ENCODE measurements at places on chromosomes 3 and 15.

- DNase-seq, result peak; percentile 75
Measured at GRCh38 chr15:31360843-31361763, 34.5 kb downstream of the KLF13 start.

- DNase-seq, result no peak
Measured at GRCh38 chr15:65902373-65902772, 33.1 kb downstream of the RAB11A start.

- no peak for DNase-seq
Measured at GRCh38 chr3:13016083-13016720, 57.0 kb downstream of the IQSEC1 start.

- no peak for DNase-seq
Measured at GRCh38 chr3:127104586-127104985, 88.3 kb upstream of the PRR23E start.

GRCh38 chr3:157493627-157494550 lies 9.3 kb downstream of the VEPH1 start:
- DNase-seq, result peak; percentile 48

- no peak for DNase-seq
Measured at GRCh38 chr3:134965865-134966481, 170.9 kb downstream of the EPHB1 start.

DNA sequence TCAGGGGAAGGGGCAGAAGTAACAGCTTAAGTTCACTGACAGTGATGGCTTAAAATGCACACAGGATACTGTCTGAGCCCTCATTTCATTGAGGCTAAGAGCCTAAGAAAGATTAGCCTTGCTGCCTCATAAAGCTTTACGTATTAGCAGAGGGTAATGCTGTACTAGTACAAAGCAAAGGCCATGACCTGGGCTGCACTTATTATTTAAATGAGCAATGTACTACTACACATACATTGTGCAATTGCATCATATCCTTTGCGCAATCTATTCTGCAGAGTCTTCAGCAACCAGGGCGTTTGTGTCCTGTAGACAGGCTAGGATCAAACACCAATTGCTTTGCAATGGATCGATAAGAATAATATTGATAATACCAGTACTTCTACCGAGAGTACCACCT lies 221.8 kb downstream of the TPRG1 start:
- no peak for DNase-seq

DNA sequence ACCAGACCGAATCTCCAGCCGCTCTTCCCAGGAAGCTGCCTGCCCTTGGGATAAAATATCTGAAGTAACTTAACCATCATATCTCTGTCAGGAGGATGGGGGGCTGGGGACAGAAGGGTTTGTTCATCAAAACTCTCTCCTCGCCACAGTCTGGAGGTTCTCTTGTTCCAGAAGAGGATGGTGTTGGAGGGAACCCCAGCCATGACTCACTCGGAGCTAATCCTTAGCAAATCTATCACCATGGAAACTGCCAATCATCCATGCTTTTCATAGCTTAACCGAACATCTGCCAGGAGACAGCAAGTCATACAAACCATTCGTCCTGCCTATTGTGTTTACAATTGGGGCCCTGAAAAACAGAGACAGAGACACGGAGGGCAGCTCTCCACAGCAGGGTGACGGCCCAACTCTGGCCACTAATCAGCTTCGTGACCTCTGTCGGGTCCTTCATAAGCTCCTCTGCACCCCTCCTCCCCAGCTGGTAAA lies 73.8 kb upstream of the HEG1 start:
- peak; percentile 86 for DNase-seq

- DNase-seq, result no peak
Measured at GRCh38 chr15:50484781-50485180, 60.6 kb downstream of the USP8 start.

- DNase-seq, result no peak
Measured at GRCh38 chr15:29097168-29097567, 172.5 kb downstream of the NSMCE3 start.

GRCh38 chr3:46871222-46871621 lies 6.3 kb upstream of the PTH1R start:
- no peak for DNase-seq

- no peak for DNase-seq
Measured at GRCh38 chr15:45573961-45574629, 13.1 kb upstream of the BLOC1S6 start.

DNA sequence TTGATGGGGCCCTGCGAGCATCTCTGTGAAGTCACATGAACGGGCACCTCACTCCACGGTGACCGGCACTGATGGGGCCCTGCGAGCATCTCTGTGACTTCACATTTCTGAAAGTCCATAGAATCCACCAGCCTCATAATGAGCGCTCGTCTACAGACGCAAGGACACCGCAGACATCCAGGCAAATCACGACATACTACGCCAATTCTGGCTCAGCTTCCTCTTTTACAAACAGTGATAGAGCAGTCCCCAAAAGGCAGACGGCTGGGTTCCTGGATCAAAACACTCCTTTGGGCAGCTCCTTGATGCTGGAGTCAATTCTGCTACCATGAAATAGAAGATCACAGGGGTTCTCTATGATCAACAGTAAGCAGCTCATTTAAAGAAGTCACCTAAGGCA lies 125.4 kb downstream of the XXYLT1 start:
- no peak for DNase-seq

- no peak for DNase-seq
Measured at GRCh38 chr15:27826411-27826810, 272.7 kb downstream of the OCA2 start.

DNA sequence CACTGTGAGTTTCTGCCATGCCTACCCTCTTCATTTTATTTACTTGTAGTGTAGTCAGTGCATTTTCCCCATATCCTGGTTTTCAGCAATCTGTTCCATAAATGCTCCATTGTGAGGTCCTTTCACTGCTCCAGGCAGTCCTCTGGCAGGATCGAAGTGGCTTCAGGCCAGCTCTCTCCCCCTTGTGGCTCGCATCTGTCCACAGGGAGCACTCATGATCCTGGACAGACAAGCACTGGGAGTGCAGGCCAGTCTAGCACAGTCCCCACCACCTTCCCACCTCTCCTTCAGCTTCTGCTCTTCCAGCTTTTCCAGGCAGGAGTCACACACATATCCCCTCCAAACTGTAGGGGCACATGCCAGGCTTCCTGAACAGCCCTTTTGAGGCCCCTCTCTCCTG lies 173.6 kb downstream of the PPM1L start:
- DNase-seq, result no peak

DNA sequence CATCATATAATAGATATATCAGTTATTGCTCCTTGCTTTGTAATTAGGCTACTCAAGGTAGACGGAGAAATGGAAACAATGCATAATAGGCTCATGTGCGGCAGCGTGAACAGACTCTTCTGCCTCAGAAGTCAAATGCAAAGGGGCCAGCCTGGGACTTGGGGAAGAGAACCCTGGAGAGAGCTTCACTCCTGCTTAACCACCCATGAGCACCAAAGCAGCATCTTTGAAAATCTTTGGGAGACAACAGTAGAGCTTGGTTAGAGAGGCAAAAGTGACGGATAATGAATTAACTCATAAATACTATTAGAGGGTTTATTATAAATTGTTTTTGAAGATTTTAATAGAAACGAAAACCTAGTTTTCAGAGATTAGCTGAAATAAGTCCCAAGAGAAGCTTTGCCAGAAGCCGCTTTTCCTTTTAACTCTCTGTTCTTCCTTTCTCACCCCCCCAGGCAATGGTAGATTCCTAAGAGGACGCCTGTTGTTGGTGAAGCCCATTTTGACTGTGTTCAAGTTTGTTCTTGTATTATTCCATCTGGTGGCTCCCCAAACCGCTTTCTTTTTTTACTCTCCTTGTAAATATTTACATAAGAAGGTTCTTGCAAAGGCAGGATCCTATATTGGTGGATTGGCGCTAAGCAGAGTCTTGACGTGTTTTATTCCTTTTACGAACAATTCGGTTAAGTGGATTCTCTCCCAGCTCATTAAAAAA lies 196.0 kb upstream of the TPRG1 start:
- DNase-seq, result peak; percentile 88

GRCh38 chr3:171348121-171348520 lies 112.1 kb downstream of the TNIK start:
- no peak for DNase-seq

DNA sequence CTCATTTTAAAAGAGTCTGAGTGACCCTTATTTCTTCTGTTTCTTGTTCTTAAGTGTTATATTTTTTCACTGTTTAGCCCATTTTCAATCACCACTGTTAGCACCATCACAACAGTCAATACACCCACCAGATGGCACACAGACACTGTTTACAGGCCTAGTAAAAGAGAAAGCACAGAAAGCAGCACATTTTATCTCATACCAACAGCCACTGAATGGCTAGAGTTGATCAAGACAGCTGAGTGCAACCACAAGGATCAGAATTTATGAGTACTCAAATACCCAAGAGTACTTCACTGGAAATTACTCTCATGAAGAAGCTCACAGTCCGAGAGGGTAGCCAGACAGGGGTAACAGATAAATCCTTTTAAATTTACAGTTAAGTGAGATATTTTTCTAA lies 127.0 kb downstream of the TFDP2 start:
- peak; percentile 14 for DNase-seq

- DNase-seq, result no peak
Measured at GRCh38 chr3:152309535-152310307, 41.0 kb downstream of the MBNL1 start.

GRCh38 chr3:160447544-160447943 lies 2.0 kb downstream of the TRIM59 start:
- no peak for DNase-seq

DNA sequence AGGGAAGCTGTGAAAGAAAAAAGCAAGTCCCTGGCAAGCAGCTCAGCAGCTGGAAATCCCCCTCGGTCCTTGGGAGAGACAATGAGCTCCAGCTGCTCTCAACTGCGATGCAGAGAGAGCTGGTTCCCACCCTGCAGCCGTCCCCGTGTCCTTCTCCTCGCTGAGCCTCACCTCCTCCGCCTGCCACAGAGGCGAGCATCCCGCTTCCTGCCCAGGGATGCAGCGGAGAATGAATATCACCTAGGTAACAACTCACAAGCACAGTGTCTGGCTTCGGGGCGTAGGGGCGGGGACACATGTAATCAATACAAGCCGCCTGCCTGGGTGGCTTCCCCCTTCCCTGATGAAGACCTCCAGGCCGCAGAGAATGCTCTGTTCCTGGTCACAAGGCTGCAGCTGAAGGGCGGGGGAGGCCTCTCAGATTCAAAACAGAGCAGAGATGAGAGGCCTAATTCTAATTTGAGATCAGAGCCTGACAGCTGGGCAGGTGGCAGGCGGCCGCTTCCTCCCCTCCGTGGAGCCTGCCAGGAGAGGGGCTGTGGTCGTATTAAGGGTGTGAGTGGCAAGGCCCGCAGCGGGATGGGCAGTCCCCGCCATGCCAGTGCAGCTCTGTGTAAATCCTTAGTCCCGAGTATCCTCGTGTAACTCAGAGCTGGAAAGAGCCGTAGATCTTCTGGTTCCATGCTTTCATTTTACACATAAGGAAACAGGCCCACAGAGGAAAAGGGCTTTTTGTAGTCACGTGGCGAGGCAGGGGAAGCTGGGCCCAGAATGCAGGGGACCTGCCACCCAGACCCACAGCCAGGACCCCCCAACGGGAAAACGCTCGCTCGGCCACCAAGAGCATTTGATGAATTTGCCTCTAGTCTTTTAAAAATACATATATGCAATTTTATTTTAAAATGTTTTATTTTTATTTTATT lies 24.3 kb downstream of the ZDHHC19 start:
- peak; percentile 50 for DNase-seq

- DNase-seq, result no peak
Measured at GRCh38 chr3:54901906-54902685, 25.8 kb downstream of the LRTM1 start.

DNA sequence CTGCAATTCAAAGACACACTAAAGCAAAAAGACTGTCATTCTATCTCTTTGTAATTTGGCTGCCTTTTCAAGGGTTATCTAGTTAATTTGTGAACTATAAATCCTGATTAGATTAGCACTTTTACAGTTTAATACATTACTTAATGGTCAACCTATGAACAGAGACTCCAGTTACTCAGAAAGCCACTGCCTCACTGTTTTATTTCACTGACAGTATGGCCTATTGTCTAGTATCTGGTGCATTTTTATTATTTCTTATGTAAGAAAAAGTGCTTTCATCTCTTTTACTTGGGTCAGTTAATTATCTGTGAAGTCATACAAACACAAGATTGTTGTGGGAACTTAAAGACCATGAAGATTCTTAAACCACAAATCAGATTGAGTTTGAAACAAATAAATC lies 133.8 kb downstream of the ZBBX start:
- no peak for DNase-seq

DNA sequence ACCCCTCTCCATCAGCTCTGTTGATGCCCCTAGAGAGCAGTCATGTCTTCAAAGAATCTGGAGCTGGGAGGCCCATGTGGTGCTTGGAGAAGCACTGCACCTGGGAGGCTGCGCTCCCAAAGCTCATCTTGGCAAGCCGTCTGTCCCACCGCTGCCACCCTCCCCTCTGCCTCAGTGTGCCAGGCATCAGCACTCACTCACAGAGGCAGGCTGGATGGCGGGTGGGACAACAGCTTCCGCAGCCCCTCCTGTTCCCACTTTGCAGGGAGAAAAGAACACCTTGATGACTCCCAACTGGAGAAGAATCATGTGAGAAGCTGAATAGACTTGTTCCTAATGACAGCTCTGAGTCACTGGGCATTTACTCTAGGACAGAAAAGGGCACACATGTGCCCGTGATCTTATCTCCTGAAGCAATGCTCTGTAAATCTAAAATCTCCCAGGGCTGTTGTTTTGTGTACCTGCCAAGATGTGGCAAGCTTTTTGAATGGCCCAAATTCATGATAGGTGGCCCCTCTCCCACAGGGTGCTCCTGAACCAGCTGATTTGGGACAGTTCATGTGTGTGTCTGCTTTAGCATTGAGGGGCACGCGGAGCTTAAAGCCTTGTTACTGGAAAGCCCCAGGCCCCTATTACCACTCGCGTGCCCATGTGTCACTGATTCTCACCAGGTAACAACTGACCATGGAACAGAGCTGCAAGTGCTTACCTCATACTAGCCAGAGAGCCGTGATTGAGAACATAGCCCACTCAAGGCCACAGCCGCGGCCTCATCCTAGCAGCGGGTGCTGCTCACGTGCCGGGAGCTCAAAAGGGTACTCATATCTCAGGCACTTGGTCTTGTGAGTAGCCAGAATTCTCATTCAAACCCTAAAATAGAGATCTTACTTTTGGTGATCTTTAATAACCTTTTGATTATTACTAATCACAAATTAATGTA lies 104.4 kb downstream of the DNAJB8 start:
- DNase-seq, result no peak

DNA sequence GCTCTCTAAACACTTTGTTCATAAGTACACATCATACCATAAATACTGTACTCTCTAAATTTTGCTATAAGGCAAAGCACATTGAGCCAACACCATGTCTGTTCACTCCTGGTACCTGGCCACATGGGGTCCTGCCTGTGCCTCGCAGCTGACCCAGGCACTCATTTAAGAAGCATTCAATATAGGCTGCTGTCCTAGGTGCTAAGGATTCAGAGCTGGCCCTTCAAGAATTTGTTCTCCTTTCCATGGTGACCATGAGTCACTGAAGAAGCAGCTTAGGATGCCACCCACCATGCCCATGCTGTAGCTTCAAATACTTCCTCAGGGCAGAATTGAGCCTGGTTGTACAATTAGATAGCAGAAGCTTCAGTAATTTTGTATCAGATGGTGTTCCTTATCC lies 119.2 kb upstream of the ZBED2 start:
- DNase-seq, result no peak

Data from NCI-H2171 (cell line).